Psoas muscle (tissue), 8 donors: ENCODE measurements at places on chromosomes 4 and X. TPM values are rescaled to one million over a fixed set of nuclear protein-coding genes. Genes with fewer than 3 reads are reported as not detected.

DNA sequence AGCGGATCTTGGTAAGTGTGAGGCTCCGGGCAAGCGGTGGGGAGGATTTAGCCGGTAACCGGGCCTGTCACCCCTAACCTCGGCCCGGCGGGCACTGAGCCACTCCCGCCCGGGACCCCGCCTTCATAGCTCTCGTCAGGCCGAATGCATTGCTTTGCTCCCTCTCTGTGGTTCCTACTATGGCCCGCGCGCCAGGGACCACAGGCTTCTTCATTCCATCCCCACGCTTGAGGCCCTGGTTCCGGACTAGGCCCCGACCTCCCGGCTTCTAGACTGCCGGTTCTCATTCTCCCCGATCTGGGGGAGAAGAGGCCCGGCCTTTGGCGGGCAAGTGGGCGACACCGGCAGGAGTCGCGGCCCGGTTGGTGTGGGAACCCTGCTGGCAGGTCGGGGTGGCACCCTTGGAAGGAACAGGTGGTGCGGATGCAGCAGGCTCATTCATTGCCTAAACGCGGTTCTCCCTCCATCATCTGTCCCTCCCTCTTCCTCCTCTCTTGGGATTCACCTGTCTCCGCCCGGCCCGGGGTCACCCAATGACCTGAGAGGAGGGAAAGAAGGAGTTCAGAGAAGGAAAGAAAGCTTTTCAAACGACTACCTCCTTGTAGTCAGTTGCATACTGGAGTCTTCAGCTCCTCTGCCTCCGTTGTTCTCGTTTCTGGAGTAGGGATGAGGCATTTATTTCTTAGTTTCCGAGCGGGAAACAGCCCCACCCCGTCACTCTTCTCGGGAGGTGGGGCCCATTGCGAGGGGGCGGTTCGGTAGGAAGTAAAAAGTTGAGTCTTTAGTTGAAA lies at the start of gene NDUFC1:
NDUFC1 (minus strand) TSS at position 657 of the 791 bp plus-strand sequence. CDS start 6,679 bp downstream, outside the sequence.
- DNase-seq = peak; percentile 51

DNA sequence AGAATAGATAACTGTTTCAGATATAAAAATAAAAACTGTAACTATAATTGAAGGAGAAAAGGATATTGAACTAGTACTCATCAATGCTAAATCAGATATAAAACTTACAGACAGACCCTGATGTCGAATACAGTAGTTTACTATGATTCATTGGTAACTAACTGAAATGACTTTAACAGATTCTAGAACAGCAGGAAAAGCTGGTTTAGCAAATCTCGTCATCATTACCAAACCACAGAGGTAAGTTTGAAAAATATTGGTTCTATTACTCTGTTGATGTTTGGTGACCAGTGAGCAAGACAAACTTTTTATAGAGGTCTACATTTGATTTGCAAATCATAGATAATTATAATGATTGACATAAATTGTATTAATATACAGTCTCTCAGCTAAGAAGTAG lies 551.4 kb upstream of the ADGRL3 start:
- DNase-seq = no peak

GRCh38 chr4:673349-674091 lies 556 bp downstream of the ATP5ME start:
- peak; percentile 57 for DNase-seq

SGMS2 gene
- polyA plus RNA-seq = 2.9 TPM
